ENCODE measurements at places on chromosomes 1 and 21. TPM values are rescaled to one million over a fixed set of nuclear protein-coding genes. Genes with fewer than 3 reads are reported as not detected.

Gene CAMK2N1
- 10.4 TPM for total RNA-seq

Gene FTCD
- not detected for total RNA-seq

Gene ATF3
- total RNA-seq, result 151 TPM

Gene TMEM79
- 81.0 TPM for total RNA-seq

Gene SHISAL2A
- total RNA-seq, result not detected

Gene WDR26
- 174 TPM for total RNA-seq

Gene WARS2
- total RNA-seq, result 28.1 TPM

Gene KAZN
- 29.9 TPM for total RNA-seq

Gene CHI3L1
- total RNA-seq, result 135 TPM

Gene CORT
- not detected for total RNA-seq

Gene SLC44A5
- 1.1 TPM for total RNA-seq

Gene FABP3
- 5.6 TPM for total RNA-seq

Gene CRB1
- not detected for total RNA-seq

Gene HAO2
- total RNA-seq, result 6.6 TPM

Gene RGSL1
- total RNA-seq, result not detected

Gene KLHL21
- total RNA-seq, result 125 TPM

Gene CCDC185
- total RNA-seq, result not detected

Gene CCDC30
- 2.7 TPM for total RNA-seq

Gene CFAP74
- not detected for total RNA-seq

Gene OR10T2
- total RNA-seq, result not detected

Gene F13B
- not detected for total RNA-seq

Gene PRRX1
- total RNA-seq, result 32.5 TPM

Gene NPHS2
- not detected for total RNA-seq

Gene CBR1
- 450 TPM for total RNA-seq

Gene FCGR2B
- total RNA-seq, result 6.3 TPM

Gene KLF17
- not detected for total RNA-seq

Gene ZNF648
- 0.23 TPM for total RNA-seq

Gene RORC
- 36.8 TPM for total RNA-seq

Gene IGSF3
- total RNA-seq, result 48.1 TPM

Gene TMEM82
- total RNA-seq, result not detected

Gene DVL1
- total RNA-seq, result 107 TPM

Gene AADACL4
- total RNA-seq, result not detected

Gene HSD3B2
- total RNA-seq, result 0.72 TPM

Gene ARL8A
- total RNA-seq, result 41.6 TPM

Gene FAM163A
- total RNA-seq, result not detected

All from suprapubic skin (tissue), 4 donors.